MG63 (cell line): ENCODE measurements at places on chromosomes 6 and 20. TPM values are rescaled to one million over a fixed set of nuclear protein-coding genes. Genes with fewer than 3 reads are reported as not detected.

DNA sequence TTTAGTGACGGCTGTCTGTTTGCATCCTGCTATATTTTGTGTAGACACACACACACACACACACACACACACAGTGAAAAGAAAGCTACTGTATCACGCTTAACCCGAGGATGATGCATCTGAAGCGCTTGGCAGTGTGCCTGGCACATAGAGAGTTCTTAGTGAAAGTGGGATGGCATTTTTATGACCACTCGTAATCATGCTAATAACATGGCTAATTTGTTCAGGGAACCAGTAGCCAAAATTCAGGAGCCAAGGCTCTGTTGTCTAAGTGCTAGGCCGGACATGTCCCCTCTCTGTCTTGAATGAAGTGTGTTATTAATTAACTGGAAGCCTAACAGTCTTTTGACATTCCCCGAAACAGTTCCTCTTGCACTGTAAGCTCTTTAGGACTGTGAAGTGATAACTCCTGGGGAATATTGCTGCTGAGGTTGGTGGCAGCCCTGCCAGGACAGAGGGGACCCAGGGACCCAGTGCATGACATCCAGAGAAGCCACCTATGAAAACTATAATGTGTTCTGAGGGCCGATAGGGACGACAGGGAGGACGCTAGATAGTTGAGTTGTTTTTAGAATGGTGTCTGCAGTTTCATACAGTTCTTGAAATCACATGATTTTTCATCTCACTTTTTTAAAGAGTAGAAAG lies 45.0 kb upstream of the IRF4 start:
- DNase-seq, result peak; percentile 69

GRCh38 chr20:7696311-7696710 lies 243.9 kb downstream of the HAO1 start:
- peak; percentile 42 for DNase-seq

DNA sequence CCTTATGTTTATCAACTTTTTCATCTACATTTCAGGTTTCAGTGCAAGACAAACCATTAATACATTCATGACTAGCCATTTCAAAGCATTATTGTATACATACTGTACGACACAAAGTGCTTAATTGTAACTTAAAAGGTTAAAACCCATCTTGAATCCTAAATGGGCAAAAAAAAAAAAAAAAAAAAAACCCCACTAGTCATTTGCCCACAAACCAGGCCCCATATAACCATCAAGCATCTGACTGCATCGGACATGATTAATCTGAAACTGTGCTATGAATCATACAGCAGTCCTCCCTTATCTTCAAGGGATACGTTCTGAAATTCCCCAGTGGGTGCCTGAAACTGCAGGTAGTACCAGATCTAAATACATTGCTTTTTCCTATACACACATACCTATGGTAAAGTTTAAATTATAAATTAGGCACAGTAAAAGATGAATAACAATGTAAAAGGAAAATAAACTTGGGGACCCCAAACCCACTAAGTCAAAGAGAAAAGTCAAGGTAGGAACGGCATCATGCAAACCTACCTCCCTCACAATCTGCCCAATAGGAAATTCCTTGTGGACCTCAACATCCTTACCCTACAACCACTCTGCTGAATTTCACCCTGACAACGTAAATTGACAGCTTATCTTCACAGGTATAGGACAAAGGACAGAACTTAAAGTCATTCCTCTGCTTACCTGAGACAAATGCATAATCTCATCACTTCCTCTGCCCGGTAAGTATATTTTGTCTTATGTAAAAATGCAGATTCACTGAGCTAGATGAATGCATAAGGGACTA lies 14.3 kb downstream of the B4GALT5 start:
- no peak for DNase-seq

The KIAA0408 gene
- total RNA-seq, result not detected in 2 replicates

The GPR63 gene
- 0.03 and 0.10 TPM in 2 replicates for total RNA-seq

GRCh38 chr6:108806665-108807064 lies 41.6 kb upstream of the ARMC2 start:
- no peak for DNase-seq

GRCh38 chr6:117840541-117840983 lies 66.5 kb upstream of the SLC35F1 start:
- DNase-seq, result no peak

DNA sequence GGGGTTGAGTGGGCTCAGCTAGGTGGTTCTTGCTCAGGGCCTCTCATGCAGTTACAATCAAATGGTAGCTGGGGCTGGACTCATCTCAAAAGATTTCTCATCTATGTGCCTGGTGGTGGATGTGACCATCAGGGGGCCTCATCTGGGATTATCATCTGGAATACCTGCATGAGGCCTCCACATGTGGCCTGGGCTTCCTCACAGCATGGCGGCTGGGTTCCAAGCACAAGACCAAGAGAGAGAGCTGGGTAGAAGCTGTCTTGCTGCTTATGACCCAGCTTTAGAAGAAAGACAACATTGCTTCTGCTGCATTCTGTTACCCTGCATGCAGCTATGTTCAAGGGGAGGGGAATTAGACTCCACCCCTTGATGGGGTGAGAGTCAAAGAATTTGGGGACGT lies 22.5 kb downstream of the ARHGAP40 start:
- no peak for DNase-seq

DNA sequence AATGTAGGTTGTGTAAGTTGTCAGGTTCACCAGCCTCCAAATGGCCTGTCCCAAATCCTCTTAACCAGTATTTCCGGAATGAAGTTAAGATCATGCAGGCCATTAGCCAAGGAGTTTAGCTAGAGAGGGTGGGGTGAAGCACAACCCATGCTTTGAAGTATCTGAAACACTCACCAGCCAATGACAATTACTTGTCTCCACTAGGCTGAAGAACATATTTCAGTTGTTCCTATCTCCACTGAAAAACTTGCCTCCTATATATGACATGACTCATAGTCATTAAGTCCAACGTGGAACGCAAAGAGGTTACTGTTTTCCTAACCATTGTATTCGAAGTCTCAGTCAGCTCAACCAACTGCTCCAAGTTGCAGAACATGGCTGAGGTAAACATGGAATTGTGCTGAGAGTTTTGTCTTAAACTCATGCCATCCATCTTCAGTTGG lies 37.4 kb upstream of the TNFAIP3 start:
- DNase-seq, result peak; percentile 35

DNA sequence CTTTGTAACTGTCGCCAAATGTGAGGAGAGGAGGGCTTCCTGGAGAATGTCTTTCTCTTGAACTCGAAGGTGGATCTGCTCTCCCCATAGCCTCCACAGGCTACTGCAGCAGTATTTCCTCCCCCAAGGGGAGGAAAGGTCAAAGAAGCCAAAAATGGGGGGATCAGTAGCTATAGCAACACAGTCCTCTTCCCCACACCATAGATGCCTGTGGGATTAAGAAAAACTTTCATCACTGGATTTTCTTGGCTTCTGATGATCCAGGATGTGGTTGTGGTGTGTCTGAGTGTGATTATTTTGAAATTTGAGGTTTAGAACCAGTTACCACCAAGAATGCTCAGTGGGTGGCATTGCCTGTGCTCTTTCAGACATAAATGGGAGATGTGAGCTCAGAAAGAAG lies 140.1 kb upstream of the SPACA1 start:
- DNase-seq, result peak; percentile 47

The HSPA1L gene
- total RNA-seq, result 0.33 and 0.39 TPM in 2 replicates

- no peak for DNase-seq
These were observed 9.7 kb downstream of the LINC00237 start for GRCh38 chr20:21096321-21097043.

GRCh38 chr6:147046141-147046877 lies 157.9 kb upstream of the STXBP5 start:
- DNase-seq, result no peak

The NKAPL gene
- total RNA-seq, result not detected in 2 replicates

DNA sequence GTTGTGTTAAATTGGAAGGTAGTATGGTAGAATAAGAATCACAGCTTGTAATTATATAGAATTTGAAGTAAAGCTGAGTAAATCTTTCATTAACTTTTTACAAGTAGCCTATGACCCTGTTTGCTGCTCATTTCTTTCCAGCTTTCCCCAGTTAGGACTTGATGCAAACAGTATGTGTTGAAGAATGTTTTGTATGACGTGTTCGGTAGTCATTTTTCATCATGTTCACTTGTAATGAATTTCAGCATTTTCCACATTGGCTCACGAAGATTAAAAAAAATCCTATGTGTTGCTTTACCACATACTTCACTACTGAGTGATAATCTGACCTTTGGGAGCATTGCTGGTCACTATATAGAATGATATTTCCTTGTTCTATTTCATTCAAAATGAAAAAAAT lies 162.4 kb downstream of the CDKAL1 start:
- no peak for DNase-seq

DNA sequence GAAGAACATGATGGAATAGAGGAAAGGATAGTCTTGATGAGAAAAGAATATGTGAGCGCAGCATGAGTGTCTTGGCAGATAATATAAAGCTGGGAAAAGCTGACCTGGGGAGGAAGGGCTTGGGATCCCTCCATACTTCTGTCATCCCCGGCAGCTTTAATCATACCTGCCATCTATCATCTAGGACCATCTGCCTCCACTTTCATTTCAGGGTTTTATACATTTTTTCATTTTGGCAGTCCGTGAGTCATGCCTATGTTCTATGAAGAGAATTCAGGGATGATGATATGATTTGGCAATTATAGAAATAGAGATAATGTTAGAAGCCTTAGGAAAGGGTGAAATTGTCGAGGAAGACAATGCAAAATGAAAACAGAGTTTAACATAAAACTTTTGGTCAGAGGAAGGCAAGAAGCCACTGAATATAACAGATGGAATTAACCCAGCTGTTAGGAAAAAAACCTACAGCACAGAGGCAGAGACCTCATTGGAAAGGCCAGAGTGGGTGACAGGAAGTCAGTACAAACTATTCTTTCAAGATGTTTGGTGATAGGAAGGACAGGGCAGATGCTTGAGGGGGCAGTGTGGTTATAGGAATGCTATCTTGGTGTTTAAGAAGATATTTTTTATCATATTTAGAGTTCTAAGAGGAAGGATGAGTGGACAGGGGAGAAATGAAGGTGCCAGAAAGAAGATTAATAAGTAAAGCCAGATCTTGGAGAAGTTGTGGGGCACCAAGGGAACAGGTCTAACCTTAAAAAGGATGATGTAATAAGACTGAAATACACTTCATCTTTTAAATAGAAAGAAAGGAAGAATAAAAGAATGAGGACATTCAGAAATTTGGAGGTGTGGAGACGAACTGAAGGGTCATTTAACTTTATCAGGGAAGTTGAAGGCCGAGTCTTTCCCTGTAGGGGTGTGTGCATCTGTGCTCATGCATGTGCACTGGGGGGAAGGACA lies 37.8 kb downstream of the MARCKS start:
- DNase-seq, result no peak

GRCh38 chr6:21560249-21560648 lies 33.3 kb upstream of the SOX4 start:
- DNase-seq, result no peak

DNA sequence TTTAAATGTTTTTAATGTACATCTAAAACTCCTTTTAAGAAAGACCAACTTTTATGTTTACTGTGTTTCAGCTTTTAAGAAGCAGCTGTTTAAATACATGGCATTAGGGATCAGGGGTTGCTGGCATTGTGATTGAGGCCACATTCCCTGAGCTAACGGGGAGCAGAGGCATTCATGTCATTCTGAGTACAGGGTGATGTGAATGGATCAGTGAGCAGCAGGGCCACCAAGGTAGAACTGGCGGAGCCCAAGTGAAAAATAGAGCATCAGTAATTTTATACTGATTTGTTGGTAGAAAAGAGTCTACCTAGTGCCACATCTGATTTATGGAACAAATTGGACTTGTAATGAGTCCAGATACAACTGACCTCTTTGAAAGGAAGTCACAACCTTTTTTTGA lies 467.3 kb downstream of the ADGRB3 start:
- no peak for DNase-seq

DNA sequence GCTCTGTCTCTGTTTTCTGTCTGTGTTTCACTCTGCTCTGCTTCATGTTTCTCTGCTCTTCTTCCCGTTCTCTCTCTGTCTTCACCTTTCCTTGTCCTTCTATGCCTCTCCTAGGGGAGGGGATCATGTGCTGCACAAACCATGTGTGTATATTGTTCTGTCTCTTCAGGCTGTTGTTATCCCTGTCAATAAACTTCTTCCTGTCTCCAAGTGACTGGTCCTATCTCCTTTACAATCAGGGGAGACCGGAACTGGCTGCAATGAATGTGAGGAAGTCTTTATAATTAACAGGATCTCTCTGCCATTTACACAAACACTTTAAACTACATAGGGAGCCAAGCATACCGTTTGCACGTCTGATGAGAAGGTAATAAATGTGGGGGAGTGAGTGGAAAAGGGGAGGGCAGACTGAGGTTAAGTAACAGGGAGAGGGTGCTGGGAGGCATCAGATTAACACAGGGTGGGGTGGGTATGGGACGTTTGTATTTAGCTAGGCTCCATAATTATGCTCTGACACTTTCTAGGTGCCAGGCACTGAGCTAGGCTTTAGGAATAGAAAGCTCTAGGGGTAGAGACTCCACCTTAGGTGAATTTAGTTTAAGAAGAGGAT lies 626.1 kb downstream of the DHX35 start:
- no peak for DNase-seq

DNA sequence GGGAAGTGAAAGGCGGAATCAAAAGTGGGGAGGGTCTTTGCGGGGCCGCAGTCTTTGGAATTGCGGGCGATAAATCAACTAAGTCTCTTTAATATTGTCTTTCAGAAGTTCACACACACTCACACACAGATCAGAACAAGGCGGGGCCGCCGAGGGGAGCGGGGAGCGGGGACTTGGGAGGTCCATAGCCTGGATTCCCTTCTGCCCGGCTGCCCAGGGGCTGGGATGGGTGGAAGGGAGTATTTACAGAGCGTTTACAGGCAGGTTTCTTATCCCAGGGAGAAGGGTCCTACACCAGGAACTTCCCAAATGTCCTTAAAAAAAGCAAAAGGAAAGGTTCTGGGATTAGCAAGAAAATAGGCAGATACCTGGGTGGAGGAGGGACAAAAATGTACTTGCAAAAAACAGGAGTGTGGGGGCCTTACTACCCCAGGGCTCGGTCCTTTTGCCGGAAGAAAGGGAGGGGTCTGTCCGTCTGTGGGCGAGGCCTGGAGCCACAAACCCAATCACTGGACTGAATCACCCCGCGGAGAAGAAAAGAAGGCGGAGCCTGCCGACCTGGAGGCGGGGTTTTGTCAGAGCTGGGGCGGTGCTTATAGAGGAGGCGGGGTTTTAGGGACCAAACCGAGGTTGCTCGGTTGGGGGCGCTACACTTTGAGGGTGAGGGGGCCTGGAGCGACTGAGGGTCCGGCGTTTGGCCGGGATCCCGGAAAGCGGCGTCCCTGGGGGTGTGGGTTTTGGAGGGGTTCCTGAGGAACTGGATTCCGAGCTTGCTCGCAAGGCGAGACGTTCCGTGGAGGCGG lies 3.2 kb downstream of the PRRT1 start:
- no peak for DNase-seq

- no peak for DNase-seq
These were observed 380.8 kb upstream of the IMPG1 start for GRCh38 chr6:76453270-76453669.

The DDX39B gene
- 389 and 536 TPM in 2 replicates for total RNA-seq

DNA sequence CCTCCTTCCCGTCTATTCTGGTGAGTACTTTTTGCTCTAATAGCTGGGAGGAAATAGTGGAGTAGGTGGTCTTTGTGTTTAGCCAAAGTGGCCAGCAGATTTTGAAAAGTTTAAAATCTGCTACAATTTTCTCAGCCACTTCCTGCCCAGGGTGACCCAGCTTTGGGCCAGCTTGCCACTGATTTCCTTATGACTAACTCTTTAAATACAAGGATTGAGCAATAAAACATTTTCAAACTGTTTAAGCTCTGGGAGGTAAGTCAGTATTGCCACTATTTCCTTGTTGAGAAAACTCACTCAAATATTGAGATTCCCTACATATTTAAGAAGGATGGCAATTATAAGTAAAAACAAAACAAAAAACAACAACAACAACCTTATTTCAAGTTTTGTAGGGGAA lies 54.5 kb downstream of the TRMT11 start:
- DNase-seq, result peak; percentile 56

The BTNL2 gene
- total RNA-seq, result not detected in 2 replicates

GRCh38 chr6:26022132-26022472 lies 59.5 kb downstream of the TRIM38 start:
- DNase-seq, result peak; percentile 58
